ENCODE measurements at places on chromosomes 13 and 19.

GRCh38 chr19:13008926-13009787 lies 13.9 kb downstream of the NFIX start:
- no peak for DNase-seq

DNA sequence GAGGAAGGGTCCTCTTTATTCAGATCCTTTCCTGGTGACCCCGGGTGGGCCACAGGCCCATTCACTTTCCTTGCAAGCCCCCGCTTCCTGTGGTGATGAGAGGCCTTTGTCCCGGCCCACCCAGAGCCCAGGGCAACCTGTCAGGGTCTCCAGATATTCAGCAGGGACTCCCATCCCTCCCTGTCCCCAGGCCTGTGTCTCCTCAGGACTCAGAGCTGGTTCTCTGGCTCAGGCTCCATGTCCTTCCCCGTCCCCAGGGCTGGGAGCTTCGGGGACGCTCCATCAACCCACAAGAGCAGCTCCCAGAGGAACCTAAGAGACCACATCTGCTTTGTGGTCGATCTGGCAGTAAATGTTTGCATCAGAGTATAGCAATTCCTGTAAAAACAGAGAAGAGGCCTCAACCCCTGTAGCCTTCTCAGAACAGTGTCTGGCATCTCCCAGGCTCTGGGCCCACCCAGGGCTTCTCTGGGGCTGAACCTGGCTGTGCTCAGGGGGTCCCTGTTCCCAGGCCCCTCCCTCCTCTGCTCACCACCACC lies 7.8 kb downstream of the CEACAM4 start:
- DNase-seq: no peak

DNA sequence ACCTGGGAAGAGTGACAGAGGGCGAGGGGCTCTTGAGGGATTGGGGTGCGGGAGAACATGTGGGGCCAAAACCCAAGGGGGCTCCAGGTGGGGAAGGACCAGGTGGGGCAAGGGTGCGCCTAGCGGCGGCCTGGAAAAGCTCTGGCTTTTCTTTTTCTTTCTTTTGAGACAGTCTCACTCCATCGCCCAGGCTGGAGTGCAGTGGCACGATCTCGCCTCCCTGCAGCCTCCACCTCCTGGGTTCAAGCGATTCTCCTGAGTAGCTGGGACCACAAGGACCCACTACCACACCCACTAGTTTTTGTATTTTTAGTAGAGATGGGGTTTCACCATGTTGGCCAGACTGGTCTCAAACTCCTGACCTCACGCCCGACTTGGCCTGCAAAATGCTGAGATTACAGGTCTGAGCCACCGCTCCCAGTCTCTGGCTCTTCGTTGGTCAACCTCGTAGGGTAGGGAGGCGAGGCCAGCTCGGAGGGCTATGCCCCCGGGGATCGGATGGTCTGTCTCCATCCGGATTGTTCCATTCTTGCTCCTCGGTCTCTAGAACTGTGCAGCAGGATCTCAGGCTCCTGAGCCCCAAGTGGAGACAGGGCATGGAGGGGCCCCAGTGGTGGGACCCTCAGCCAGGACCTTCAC lies 3.7 kb downstream of the GADD45B start:
- no peak for DNase-seq

DNA sequence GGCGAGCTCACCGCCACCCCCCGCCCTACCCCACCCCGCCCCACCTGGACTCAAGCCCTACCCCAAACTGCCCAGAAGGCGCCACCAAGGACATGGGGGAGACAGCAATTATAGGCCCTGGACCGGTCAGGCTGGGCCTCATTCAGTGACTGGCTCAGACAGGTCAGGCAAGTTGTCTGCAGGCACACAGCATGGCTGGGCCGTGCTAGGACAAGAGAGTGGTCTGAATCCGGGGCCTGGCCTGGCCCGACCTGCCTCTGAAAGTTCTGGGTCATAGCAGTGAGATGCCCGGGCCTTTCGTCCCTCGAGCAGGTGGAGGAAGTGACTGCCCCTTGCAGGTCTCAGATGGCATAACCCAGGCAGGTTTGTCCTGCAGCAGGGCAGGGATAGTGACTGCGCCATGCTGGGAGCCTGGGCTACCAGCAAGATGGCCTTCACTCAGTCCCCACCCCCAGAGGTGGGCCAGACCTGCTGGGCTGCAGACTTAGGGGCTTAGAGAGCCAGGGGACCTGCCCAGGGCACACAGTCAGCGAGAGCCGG lies 21.0 kb downstream of the COMP start:
- DNase-seq: no peak

DNA sequence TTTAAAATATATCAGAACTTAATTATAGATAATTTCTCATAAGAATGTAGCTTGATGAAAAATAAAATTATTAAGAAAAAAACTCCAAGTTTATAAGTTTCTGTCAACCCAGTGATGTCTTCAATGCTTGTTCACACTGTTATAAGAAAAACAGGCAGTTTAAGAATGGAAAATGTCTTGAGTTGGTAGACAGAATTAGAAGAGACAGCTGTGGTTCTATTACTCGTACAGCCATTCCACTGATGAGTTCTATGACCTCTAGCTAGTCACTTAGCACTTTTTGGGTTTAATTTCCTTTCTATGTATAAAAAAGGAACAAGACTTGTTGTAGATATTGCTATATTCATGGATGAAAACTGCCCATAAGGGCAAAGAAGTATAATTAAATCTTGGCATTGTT lies 1013.1 kb upstream of the ATXN8OS start:
- DNase-seq: no peak

- DNase-seq: no peak
These were observed 3.1 kb upstream of the ZNF471 start for GRCh38 chr19:56504581-56504980.

DNA sequence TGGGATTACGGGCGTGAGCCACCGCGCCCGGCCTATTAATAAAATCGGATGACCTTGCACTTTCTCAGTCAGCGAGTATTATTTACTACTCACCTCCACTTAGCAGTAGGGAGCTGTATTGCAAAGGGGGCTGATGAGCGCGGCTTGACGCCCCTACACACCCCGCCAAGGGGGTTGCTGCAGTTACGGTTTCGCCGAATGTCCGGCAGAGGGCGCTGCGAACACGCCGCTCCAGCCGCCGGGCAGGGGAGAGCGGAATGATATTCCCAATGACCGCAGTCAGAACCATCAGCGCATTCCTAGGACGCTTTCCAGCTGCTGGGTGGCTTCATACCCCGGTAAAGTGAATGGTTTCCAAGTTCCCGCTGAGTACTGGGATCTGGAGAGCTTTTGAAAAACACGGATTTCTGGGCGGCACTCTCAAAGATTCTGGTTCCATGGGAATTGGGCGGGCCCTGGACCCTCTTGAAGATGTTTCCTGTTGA lies 30.0 kb upstream of the TPT1 start:
- peak; percentile 51 for DNase-seq

- no peak for DNase-seq
These were observed 43.2 kb downstream of the MLLT1 start for GRCh38 chr19:6236310-6237291.

GRCh38 chr19:10102787-10103236 lies 334 bp upstream of the ANGPTL6 start:
- no peak for DNase-seq

DNA sequence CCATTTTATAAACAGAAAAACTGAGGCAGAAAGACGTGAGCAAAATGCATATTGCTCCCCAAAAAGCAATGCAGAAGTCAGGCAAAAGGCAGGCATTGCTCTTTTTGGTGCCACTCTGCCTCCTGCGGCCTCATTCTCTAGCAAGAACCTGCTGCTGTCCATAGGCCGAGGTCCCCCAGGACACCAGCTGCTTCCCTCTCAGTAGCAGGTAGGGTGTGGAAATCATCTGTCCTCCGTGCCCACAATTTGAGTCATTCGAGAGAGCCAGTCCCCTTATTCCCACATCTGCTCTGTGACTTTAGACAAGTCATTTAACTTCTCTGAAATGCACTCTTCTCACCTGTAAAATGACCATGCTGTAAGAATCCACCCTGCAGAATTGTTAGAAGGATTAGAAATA lies 50.0 kb downstream of the TNFRSF19 start:
- no peak for DNase-seq

- no peak for DNase-seq
These were observed at the start of gene EDDM13 for GRCh38 chr19:56272161-56272798. Gene EDDM13 (plus strand): TSS chr19:56272748. CDS start chr19:56272835, 87 bp downstream.

DNA sequence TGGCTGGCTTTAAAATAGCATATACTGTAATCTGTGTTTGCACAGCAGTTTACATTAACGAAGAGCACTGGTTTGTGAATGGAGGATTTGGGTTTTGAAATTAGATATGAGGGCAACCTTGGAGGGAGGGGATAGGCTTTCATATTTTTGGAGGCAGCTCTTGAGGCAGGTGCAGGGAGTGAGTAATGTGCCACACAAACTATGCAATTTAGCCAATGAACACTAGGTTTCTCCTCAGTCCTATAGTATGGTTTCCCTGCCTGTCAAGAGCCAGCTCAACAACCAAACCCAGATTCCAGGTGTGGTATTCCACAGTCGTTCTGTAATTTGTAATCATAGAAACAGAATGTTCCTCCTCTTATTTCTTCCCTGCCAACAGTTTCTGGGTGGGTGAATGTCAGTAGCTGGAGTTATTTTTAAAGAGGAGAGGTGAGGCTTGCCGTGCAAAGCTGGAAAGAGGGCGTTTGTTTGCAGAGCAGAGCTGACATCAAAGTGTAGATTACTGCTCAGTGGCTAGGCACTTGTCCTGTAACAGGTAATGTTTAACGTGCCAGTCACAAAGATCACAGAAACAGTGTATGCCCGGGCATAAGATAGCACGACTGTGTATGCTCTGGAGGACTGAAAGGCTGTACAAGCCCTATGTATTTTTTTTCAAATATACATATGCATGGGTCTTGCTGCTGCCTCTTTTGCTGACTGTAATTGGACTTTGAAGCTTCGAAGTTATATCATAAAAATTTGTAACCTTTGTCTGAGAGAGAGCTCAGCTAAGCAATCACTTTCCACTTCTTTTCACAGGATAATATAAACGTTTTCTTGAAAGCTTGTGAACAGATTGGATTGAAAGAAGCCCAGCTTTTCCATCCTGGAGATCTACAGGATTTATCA lies 124.2 kb downstream of the LMO7 start:
- peak; percentile 31 for DNase-seq

DNA sequence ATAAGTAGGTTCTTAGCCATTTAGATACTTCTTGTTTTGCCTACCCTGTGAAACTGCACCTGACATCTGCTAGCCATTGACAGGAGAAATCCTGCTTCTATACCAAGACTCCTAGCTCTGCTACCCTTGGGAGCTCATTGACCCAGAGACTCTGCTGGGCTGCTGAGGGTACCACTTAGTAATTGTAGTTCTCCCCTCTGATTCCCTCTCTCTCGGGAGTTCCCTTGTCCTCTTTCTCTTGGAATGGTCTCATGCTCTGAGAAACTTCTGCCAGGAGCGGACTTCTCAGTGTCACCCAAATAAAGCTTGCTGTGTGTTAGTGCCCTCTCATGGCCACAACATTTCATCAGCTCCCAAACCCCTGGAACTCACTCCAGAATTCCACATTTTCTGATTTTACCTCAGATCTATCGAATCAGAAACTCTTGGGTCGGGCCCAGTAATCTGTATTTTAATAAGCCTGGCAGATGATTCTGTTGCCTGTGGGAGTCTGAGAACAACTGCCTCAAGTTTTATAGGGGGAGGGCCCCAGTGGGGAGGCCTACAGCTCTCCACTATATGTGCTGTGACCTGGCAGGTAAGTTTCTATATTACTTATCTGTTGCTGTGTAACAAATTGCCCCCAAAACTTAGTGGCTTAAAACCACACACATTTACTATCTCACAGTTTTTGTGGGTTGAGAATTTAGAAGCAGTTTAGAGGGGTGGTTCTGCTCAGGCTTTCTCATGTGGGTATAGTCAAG lies 221.1 kb downstream of the TDRD3 start:
- DNase-seq: no peak

GRCh38 chr13:93690139-93690538 lies 463.5 kb downstream of the GPC6 start:
- no peak for DNase-seq

GRCh38 chr13:24675806-24676570 lies 4.2 kb upstream of the ATP12A start:
- no peak for DNase-seq

DNA sequence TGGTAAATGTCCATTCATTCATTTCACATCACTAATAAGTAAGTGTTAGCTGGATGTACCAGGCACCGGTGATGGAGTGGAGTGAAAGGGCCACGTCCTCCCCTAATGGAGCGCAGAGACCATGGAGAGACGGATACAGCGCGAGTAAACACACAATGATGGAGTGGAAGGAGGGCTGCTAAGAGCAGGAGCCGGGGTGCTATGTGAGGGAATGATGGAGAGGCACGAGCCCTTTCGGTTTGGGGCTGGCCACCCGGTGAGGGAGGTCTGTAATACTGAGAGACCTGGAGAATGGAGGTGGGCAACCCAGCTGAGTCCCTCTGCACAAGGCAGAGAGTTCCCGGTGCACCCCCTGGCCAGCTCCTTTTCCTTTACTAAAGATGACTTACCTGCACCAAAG lies 53.7 kb downstream of the PEPD start:
- no peak for DNase-seq

DNA sequence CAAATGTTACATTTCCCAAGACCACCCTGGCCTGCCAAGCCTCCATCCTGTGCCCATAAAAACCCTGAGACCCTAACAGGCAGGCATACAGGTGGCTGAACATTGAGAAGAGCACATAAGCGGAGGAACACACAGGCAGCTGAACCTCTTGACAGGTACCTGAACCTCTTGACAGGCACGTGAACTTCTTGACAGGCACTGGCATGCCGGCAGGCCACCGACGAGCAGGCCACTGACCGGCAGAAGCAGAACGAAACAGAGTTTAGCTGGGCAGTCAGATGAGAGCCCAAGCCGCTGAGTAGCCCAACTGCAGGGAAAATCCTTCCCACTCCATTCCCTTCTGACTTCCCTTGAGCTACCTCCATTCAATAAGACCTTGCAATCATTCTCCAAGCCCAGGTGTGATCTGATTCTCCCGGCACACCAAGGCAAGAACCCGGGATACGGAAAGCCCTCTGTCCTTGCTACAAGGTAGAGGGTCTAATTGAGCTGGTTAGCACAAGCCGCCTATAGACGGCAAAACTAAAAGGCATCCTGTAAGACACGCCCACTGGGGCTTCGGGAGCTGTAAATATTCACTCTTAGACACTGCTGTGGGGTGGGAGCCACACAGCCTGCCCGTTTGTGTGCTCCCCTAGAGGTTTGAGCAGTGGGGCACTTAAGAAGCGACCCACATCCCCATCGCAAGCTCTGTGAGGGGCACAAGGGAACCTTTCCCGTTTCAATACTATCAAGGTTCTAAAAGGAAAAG lies 2613.9 kb upstream of the PCDH20 start:
- DNase-seq: no peak

GRCh38 chr13:73891805-73892204 lies 242.4 kb downstream of the KLF12 start:
- no peak for DNase-seq

DNA sequence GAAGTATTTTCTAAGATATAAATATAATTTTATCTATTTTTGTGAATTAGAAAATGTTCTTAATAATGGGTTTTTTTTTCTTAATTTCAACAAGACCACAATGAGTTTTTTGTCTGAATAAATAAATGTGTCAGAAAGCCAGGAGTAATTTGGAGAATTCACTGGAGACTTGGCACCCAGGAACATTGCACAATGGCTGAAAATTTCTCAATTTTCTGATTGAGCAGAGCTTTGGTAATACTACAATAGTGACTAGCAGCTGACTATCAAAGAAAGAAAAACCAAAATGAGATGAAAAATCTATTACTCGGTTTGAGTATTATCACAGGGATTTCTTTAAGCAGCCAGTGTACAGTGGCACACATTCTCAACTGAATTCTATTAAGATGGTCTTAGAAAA lies 394.4 kb upstream of the PCDH20 start:
- DNase-seq: no peak

Measured in activated naive CD4-positive, alpha-beta T cell treated with anti-CD3 and anti-CD28 coated beads for 36 hours (primary cell).